SK-N-SH (cell line): ENCODE measurements at places on chromosomes 7 and 10. TPM values are rescaled to one million over a fixed set of nuclear protein-coding genes. Genes with fewer than 3 reads are reported as not detected.

PALD1 gene
- polyA plus RNA-seq: 0.16 and 0.19 TPM in 2 replicates

PNLIPRP3 gene
- not detected in 2 replicates for polyA plus RNA-seq

LDB1 gene
- 85.9 and 113 TPM in 2 replicates for polyA plus RNA-seq

LRRC17 gene
- polyA plus RNA-seq: 101 and 138 TPM in 2 replicates

OR6V1 gene
- not detected in 2 replicates for polyA plus RNA-seq

CUZD1 gene
- polyA plus RNA-seq: 0.89 and 1.5 TPM in 2 replicates

PRR15 gene
- polyA plus RNA-seq: 0.36 and 0.49 TPM in 2 replicates

TLX1 gene
- 0.02 TPM in 1 of 2 replicates, not detected in the other for polyA plus RNA-seq

EN2 gene
- polyA plus RNA-seq: 0.02 TPM in 1 of 2 replicates, not detected in the other

NAT16 gene
- 0.64 and 0.68 TPM in 2 replicates for polyA plus RNA-seq

EIF5AL1 gene
- polyA plus RNA-seq: 0.26 and 1.0 TPM in 2 replicates

SYT15 gene
- polyA plus RNA-seq: 0.07 and 0.11 TPM in 2 replicates

CNPY1 gene
- polyA plus RNA-seq: not detected in 2 replicates

LMTK2 gene
- polyA plus RNA-seq: 6.8 and 9.0 TPM in 2 replicates

ZNF485 gene
- 3.0 and 3.9 TPM in 2 replicates for polyA plus RNA-seq

FOXP2 gene
- polyA plus RNA-seq: not detected in 2 replicates

PRXL2A gene
- 14.0 and 15.6 TPM in 2 replicates for polyA plus RNA-seq

NRP1 gene
- 129 and 149 TPM in 2 replicates for polyA plus RNA-seq
